ENCODE measurements at places on chromosomes 7 and 10. TPM values are rescaled to one million over a fixed set of nuclear protein-coding genes. Genes with fewer than 3 reads are reported as not detected.

- DNase-seq = no peak
Observed at GRCh38 chr7:101828301-101829020, 11.0 kb downstream of the CUX1 start.

DNA sequence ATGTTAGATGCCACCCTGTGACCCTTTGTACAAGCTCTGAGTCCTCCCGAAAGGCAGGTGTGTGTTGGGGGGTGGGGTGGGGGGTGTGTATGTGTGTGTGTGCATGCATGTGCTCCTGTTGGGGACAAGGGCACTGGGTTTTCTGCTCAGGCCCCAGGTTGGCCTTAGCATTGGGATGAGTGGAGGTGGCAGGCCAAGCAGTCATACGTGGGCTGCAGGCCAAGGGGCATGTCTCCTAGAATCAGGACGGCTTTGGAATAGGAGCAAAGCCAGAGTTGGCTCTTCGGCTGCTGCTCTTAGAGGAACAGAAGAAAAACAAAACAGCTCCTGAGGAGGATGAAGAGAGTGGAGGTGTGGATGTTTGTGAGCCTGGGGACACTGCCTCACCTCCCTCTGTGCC is 26.0 kb downstream of the HSPA12A start:
- no peak for DNase-seq

DNA sequence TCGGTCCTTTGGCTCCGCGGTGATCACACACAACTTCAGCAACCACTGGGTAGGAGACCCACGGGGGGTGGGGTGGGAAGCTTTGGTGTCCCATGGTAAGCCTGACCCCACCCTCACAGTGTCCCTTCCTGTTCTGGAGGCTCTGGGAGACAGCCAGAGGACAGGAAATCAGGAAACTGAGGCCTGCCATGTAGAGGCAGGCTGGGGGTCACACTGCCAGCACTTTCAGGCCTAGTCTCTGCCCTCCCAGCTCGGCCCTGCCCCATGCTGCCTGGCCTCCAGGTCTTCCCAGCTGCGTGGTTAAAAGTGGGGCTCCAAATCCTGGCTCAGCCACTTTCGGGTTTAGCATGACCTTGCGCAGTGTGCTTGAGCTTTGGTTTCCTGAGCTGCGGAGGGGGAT is 10.9 kb downstream of the AQP1 start:
- peak; percentile 7 for DNase-seq

DNA sequence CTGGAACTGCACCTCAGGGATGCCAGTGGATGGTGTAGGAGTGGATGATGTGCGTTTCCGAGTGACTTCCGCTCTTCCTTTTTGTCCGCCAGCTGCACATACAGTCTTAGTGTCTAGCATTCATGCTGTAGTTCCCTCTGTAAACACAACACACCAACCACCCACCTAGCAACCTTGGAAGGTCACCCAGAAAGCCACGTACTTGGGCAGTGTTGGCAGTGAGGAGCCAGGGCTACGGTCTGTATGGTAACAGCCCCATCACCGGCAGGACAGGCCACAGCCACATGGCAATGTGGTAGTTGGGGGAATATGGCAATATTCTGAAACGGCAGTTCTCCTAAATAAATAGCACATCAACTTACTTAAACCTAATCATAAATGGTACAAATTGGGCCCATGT is 613.5 kb upstream of the MGMT start:
- DNase-seq = no peak

- no peak for DNase-seq
Observed at GRCh38 chr10:58019863-58020537, 247.7 kb downstream of the IPMK start.

DNA sequence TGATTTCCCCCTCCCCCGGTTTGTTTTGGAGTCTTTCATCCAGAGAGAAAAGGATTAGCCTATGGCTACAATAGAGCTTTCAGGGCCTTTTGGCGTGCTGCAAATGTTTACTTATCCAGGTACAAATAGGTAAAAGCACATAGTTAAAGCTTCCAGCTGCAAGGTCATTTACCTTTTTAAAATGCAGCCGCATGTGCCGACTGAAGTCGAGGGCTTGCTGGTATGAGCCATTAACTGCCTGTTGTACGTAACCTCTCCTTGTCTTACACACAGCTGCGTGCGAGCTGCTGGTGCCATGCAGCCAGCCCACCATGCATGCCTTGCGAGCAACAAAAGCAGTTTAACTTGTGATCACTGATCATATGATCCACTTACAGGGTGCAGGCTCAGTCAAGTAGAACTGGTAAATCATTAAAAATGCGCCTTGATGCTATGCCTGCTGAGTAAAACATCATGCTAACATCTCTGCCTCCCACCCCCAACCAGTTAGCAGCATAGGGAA is 866.4 kb downstream of the LRMDA start:
- DNase-seq = peak; percentile 28

DNA sequence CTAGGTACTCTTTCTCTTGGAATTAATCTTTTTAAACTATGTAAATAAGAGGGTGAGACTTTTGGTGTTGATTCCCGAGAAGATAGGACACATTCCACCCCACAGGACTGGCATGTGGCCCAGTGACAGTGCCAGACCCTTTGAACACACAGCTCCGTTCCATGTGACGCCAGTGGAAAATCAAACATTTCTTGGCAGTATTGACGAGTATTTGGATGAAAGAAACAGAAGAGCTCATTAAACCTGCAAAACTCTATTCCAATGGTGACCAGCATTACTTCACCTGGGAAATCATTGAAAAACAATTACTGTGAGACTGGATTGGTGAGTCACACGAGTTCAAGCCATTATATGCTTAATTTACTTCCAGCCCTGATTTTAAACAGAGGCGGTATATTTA is 25.8 kb downstream of the AKR1E2 start:
- peak; percentile 91 for DNase-seq

DNA sequence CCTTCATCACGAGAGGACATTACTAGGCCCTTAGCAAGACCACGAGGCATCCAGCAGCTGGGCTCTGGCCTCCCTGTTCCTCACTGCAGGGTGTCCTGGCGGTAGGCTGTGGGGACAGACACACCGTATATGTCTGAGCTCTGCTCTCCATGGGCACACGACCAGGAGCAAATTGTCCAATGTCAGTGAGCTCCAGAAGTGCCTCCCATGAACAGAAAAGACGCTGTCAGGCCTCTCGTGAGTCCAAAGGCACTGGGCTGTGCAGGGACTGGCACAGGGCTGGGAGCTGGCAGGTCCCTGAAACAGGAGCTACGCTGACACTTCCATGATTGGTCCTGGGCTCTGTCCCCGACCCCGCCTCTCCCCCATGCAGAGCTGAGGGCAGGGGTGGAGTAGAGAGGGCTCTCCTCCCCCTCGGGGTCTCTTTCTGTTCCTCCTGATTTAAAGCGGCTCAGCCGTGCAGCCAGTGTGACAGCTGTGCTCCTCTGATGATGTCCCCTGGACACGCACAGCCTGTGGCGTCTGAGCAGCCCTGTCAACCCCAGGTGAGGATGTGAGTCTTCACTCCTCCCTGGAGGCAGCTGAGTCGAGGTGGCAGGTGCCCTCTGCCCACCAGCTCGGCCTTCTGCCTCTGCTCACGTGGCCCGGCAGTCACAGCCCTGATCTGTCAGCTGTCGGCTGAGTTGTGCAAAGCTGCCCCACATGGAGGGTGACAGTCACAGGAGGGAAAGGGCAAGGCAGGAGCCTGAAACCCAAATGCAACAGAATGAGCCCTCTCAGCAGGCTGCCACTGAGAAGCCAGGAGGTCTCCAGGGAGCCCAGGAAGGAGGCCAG is 13.0 kb downstream of the ANTXRL start:
- no peak for DNase-seq

DNA sequence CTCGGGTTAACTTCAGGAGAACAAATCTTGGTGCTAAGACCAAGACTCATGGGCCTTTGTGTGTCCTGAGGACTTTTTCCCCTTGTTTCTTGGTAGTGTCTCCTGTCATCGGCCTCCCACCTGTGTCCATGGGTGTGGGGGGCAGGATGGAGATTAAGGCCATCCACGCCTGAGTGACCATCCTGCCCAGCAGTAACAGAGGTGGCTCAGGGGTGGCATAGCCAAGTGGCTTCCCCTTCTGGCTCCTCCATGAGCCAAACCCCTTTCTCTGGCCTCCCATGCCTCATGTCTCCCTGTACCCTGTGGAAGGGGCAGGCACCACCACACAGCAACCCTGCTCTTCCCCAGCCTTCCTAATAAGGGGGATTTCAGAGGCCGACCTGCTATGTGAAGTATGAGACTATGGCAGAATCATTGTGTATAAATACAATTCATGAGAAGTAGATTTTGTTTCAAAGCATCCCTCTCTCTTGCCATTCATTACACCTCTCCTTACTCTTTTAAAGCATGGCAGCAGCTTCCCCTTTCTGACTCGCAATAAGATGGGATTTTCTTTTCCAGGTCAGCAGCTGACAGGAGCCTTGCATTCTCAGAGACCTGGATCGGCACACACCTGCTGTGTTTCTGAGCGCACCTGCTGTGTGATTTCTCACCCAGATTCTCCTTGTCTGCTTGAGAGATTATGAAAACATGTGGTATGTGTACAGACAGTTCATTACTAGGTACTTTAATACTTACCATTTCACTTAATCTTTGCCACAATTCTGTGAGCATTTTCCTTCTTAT is 102.5 kb downstream of the XPNPEP1 start:
- peak; percentile 29 for DNase-seq

DNA sequence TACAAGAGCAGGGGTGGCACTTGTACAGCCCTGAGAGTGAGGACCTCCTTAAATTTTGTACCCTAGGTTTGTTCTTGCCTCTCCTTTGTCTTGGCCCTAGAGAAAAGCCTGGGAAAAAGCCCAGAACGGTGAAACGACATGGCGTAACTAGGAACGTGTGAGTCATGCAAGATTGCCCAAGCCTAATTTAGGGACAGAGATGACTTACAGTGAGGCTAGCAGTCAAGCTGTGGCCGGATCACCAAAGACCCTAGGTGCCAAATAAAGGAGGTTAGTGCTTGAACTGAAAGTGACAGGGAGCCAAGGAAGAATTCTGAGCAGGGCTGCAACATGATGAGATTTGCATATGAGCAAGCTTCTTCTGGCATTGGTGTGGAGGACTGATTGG is 25.1 kb downstream of the TBXAS1 start:
- DNase-seq = no peak

DNA sequence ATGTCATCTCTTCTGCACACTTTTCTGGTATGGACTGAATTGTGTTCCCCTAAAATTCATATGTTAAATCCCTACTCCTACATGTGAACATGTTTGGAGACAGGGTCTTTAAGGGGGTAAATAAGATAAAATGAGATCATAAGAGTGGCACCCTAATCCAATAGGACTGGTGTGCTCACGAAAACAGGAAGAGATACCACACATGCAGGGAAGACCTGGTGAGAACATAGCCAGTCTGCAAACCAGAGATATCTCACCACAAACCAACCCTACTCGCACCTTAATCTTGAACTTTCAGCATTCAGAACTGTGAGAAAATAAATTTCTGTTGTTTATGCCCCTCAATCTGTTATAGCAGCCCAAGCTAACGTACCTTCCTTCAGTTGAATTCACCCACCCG is 51.8 kb downstream of the VWDE start:
- no peak for DNase-seq

DNA sequence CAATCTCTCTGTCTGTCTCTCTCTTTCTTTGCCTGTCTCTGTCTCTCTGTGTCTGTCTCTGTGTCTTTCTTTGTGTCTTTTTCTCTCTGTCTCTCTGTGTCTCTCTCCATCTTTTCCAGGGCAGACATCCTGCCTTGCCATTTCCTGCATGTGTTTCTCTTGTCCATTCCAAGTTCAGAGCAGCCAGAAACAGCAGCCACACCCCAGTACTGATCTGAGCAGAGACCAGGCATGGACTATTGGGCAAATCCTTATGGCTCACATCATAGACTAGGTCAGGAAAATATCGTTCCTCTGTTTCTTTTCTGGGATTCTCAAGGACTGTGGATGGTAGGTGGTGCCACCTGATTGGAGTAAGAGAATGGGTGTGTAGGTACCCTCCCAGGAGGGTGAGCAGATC is 95.8 kb downstream of the RAMP3 start:
- DNase-seq = no peak

DNA sequence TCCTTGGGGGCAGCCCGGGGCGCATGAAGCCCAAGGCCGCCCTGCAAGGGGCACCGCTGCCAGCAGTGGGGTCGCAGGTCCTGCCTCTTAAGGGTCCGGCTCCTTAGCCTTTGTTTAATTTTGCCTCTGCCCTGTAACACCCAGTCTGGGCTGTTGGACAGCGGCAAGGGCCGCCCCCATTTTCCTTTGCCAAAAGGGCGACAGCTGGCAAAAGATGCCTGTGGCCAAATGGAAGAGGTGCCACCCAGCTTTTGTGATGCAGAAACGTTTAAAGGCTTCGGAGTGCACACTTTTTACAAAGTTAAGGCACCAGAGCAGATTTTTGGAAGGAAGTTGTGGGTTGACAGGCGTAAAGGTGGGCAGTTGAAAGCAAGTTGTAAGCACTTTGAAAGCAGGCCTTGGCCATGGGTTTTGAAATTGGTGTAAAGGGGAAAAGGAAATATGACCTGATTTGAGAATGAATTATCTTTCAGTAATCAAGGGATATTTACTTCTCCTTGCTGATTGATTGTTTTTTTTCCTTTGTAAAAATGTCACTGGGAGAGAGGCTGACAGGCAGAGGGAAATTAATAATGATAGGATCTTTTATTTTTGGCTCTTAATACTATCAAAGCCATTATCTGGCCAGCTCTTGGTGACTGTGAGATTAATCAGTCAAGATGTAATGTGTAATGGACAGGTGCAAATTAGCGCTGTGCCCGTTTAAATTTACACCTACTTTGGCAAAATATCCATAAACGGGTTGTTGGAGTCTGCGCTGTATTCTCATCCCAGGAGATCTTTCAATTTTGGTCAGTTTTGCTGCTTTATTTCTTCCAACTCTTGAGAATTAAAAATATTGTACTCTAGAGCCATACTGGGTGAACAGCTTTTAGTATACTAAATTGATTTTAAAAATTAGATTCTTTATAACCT is 1.2 kb downstream of the CASD1 start:
- DNase-seq = peak; percentile 65

DNA sequence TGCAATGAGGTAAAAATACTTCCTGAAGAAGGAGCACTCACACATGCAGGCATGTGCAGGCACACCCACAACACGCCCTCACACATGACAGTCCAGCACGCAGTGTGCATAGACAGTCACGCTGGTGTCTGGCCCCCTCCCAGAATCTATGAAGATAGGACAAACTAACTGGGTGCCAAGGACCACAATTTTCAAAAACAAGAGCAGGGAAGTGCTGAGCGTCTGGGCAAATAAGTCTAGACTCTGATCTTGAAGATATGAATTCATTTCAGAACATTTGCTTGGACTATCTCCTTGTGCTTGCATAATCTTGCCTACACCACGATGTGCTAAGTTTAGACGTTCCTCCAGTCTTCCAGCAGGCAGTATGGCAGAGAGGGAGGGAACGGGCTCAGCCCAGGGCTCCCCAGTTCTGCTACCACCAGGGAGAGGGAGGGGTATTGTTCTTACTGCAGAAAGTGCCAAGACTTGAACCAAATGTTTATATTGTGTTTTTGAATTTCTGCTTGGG is 276.5 kb upstream of the KLF6 start:
- no peak for DNase-seq

The PPIA gene
- total RNA-seq = 518 TPM

The DYDC2 gene
- not detected for total RNA-seq

The CLDN4 gene
- total RNA-seq = 124 TPM

The CYP3A4 gene
- 0.25 TPM for total RNA-seq

The SLC26A3 gene
- 0.23 TPM for total RNA-seq

The SPDYE6 gene
- total RNA-seq = not detected

The XPNPEP1 gene
- 112 TPM for total RNA-seq

The PDE6C gene
- total RNA-seq = not detected

The A1CF gene
- 16.8 TPM for total RNA-seq
